ENCODE measurements at places on chromosomes 4 and X.

DNA sequence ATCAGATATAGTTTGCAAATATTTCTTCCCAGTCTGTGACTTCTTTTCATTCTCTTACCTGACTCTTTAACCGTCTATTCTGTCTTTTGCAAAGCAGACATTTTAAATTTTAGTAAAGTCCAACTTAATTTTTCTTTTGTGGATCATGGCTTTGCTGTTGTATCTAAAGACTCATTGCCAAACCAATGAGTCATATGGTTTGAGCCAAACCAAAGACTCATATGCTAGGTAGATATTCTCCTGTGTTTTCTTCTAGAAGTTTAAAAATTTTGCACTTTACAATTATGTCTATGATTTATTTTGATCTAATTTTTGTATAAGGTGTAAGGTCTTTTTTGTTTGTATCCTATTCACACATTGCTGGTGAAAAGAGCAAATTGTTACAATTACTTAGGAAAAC is 446.8 kb downstream of the ANKRD50 start:
- no peak for DNase-seq

DNA sequence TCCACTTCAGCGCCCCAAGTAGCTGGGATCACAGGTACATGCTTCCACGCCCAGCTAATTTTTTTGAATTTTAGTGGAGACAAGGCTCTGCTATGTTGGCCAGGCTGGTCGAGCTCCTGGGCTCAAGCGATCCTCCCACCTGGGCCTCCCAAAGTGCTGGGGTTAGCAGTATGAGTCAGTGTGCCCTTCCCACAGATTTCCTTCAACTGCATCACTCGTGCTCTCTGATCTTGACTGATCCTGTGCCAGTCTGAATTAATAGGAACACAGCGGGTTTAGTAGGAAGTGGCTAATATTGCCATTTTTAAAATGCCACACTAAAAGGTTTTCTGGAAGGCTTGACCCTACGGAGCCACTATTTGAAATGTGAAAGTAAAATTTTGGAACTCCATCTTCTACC is 4.3 kb upstream of the SHROOM2 start:
- no peak for DNase-seq

DNA sequence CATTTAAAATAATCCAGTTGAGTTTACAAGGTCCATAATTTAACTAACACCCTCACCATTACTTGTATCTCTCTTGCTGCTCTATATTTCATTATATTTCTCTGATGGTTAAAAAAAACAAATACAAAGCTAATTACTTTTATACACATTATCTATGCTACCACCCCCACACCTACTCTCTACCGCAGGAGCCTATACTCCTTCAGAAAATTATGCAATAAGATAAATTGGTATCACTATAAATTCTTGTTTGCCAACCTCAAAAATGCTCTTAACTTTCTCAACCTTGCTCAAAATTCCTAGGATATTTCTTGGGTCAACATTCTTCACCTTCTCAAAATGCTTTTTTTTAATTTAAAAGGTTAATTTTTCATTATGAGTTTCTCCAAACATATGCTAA is 282.7 kb downstream of the KCTD8 start:
- no peak for DNase-seq

GRCh38 chrX:37658343-37659030 is 27.1 kb upstream of the XK start:
- no peak for DNase-seq

DNA sequence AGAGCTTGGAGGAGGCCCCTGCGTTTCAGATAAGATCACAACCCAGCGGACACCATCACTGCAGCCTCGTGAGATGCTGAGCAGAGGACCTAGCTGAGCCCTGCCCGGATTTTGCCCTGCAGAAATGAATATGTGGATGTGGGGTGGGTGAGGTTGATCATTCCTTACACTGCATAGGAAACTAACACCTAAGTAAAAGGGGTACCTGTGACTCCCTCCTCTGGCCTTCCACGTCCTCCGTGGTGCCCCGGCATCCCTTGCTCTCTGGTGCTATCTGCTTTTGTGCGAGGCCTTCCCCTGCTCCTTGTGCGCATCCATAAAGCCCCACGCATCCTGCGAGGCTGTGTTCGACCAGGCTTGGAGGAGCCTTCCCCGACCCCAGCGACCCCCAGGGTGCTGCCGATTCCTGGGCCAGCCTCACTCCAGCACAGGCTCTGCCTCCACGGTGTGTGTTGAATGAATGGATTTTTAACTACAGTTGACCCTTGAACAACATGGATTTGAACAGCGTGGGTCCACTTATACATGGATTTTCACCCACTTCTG is 25.6 kb upstream of the GPR78 start:
- DNase-seq = no peak

- no peak for DNase-seq
Measured at GRCh38 chr4:26088433-26088928, 174.5 kb downstream of the SMIM20 start.

GRCh38 chr4:185171373-185172071 is 28.5 kb downstream of the SLC25A4 start:
- no peak for DNase-seq

GRCh38 chrX:111444881-111445280 is 32.9 kb upstream of the DCX start:
- DNase-seq = no peak
